Esophagus squamous epithelium (tissue), 5 donors: ENCODE measurements at places on chromosomes 2 and 18.

- DNase-seq = no peak
Measured at GRCh38 chr2:193818801-193819499, 1624.2 kb upstream of the TMEFF2 start.

DNA sequence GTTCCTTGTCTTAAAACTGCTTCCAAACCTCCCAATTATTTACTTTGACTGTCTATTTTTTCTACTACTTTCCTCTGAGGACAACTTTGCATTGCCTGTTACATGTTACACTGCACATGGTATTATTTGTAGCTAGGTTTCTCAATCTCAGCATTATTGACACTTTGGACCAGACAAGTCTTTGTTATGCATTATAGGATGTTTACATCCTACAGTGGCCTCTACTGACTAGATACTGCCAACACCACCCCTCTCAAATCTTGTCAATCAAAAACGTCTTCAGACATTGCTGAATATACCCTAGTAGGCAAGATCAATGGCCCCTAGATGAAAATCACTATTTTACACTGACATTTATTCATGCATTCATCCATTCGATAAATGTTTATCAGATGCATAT, 129.6 kb upstream of the DNAJC10 start:
- DNase-seq = no peak

- no peak for DNase-seq
Measured at GRCh38 chr2:60486067-60486466, 67.4 kb downstream of the BCL11A start.

GRCh38 chr2:132678483-132678882, 8.5 kb upstream of the LYPD1 start:
- no peak for DNase-seq

GRCh38 chr2:85899284-85899683, 10.5 kb upstream of the ST3GAL5 start:
- DNase-seq = no peak
